Mesenchymal stem cell (in vitro differentiated cells and primary cell): ENCODE measurements at places on chromosomes 12 and 14.
A peak's percentile ranks its signal among the peaks of the same experiment; 100 is the strongest.

DNA sequence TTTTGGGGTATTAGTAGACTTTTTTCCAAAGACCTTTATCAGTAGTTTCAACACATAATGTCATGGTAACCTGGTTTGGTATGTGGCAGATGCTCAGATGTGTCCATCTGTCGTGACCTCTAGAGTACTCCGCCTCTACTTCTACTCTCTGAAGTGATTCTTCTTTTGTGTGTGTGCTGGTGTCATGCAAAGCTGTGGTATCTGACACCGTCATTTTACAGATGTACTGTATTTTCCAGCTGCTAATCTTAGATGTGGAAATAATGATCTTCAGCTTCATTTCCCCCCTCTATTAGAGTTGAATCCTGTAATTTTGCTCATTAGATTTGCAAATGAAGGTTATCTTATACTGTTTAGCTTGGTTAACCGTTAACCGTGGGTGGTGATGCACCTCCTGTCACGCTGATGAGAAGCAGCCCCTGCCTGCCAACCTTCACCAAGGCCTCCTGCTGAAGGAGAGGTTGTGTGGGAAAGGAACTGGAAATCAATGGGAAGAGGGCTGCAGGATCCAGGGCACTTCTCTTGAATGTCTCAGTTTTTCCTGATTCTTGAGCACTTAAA is 222.4 kb upstream of the AMIGO2 start:
- no peak for DNase-seq

DNA sequence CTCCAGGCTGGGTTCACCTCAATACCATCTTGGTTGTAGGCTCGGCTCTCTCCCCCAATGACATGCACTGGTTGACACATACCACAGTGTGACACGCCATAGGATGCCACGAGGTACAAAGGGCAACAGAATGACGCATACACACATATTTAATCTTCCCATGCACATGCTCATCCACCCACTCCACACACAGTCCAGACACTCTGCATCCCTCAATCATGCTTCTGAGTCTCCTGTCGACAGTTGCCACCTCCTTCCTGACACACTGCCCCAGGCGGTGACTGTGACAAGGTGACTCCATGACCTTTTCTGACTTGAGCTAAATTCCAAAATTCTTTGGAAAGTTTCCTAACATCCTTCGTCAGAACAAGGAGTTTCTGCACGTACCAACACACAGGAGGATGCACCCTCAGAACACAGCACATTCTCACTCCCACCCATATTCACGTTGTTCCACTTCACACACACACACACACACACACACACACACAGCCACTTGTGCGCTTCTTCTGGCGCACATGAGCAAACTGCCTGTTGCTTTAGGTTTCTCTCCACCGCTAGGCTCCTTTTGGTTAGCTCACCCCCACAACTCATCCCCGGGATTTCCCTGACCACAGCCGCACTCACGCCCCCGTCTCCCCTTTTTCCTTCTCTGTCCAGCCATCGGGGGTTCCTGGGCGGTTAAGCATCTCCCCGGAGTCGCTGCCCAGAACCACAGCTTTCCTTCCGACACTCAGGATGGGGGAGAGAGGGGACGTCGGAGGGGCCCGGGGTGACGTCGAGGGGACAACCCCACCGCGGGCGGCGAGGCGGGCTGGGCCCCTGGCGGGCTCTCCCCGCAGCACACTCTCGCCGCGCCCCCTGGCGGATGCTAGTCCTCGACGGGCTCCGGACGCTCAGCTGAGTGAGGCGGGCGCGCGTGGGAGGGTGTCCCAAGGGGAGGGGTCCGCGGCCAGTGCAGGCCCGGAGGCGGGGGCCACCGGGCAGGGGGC is 536 bp upstream of the WNT1 start:
- DNase-seq: peak; percentile 62

- no peak for DNase-seq
Measured at GRCh38 chr12:70966996-70967790, 46.7 kb upstream of the PTPRR start.

DNA sequence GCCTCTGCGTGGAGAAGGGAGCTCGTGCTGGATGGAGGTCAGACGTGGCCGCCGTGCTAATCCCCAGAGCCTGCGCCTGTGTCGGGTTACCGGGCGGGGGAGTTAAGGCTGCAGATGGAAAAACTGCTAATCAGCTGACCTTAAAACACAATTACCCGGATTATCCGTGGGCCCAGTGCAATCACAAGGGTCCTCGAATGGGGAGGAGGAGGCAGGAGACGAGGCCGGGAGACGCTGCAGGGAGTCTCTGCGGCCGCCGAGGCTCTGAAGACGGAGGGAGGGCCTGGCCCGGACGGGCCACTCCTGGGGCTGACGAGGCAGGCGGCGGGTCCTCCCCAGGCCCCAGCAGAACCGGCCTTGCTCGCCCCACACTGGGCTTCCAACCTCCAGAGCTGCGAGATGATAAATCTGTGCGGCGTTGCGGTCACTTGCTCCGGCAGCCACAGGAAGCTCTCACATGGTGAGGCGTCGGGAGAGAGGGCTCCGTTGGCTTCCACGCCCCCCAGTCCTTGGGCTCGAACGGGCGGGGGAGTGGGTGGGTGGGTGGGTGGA is 32.9 kb upstream of the FBRSL1 start:
- no peak for DNase-seq

DNA sequence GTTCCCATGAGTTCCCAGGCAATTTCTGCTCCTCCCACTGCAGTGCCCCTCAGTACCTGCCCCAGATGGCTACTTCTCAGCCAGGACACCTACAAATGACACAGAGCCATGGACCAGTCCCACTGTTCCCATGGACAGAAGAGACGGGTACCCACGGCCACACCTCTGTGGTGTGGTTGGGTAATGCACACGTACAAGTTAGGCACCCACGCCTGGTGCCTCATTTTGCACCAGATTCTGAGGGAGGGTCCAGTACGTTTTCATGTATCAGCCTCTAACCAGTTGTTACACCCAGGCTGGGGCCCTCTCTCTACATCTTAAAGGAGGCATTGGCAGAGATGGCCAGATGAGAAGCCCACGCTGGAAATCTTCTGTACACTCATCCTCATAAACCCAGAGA is 114.0 kb downstream of the DICER1 start:
- no peak for DNase-seq

GRCh38 chr12:113201187-113202177 is 16.0 kb downstream of the RITA1 start:
- DNase-seq: no peak
